ENCODE measurements at places on chromosomes 2 and 18.

DNA sequence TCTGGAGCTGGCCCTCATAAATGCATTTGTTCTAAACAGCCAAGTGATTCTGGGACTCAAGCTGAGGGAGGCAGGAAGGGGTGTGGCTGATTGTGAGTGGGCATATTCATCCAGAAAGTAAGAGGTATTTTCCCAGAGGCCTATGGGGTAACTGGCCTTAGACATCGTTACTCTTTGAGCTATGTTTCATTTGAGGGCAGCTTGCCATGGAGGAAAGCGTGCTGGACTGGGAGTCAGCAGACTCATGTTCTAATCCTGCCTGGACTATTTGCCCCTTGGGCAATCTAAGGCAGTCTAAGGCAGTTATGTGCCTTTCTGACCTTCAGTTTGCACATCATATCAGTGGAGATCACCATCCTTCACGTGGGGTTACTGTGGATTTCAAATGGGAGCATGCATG, 93.5 kb upstream of the SLC14A2 start:
- no peak for DNase-seq

GRCh38 chr2:20222014-20222768, 2.7 kb downstream of the SDC1 start:
- no peak for DNase-seq

DNA sequence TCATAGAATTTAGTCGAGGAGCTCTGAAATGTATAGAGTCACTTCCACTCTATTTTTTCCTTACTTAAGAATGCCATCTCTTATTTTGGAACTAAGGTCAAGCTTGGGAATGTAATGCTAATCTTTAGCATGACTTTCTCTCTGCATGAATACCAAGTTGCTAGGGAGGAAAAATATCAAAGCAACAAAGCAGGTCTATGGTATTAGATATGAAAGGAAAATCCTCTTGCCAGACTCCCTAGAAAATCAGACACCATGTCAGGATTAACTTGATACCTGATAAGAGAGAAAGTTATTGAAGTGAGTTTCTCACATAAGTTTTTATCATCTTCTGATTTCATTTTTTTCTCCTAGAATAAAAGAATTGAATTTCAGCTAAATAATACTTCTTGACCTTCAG, 341.7 kb upstream of the ZNF804A start:
- no peak for DNase-seq

- no peak for DNase-seq
These were observed 51.0 kb downstream of the PDE1A start for GRCh38 chr2:182375862-182376261.

GRCh38 chr2:77228391-77228790, 293.8 kb downstream of the LRRTM4 start:
- DNase-seq: no peak

DNA sequence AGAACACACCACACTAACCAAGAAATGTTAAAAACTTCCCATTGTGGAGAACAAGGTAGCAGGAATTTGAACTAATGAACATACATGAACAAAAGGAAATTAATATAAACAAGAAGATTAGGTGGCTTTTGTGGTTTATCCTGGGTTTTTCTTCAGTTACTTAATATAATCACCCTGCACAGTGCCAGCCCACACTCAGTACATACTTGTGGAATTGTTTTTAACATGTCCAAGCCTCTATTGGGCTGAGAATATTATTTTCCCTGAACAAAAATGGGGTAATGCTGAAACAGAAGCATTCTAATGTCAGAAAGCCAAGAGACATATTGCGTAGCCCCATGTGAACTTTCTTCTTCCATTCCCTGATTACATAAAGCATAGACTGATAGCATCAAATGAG, 202.8 kb downstream of the DNER start:
- DNase-seq: no peak

GRCh38 chr2:10036095-10036884, 7.1 kb upstream of the KLF11 start:
- no peak for DNase-seq

DNA sequence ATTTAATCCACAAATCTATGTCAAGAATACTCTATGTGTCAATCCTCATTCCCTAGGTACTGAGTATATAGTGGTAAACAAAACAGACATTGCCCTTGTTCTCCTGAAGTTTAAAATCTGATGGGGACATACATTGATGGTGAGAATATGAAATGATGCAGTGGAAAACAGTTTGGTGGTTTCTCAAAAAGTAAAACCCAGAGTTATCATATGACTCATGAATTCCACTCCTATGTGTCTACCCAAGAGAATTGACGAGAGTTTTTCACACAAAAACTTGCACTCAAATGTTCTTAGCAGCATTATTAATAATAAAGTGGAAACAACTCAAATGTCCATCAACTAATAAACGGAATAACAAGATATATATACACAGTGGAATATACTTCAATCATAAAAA, 586.7 kb downstream of the CCDC85A start:
- no peak for DNase-seq

GRCh38 chr18:13296867-13297574, 78.5 kb downstream of the LDLRAD4 start:
- DNase-seq: no peak

DNA sequence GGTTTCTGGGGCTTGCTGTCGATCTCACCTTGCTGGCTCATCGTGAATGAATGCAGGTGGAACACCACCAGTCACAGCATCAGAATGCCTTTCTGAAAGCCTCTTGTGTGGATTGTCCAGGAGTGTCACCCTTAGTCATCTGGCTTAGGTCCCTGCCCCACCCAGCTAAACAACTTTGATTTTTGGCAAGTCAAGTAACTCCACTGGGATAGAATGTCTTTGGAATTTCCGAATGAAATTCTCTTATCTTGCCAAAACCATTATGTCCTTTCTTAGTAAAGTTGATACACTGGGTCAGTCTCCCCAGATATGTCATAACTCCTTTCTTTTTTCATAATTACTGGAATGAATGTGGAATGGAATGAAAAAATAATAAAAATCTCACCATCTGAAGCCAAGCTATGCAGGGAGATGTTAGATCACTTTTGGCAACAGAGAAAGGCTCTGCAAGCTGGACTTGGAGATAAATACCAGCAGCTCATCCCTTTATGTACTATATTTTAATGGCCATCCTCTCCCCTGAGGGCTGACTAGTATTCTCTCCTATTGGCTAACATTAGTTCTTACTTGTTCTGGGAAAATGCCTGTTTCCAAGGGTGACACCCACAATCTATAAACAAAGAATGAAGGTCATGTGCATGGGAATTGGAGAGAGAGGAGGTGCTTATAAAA, 35.4 kb downstream of the INSIG2 start:
- no peak for DNase-seq

- DNase-seq: no peak
These were observed 95.0 kb downstream of the MAPRE2 start for GRCh38 chr18:35136248-35136647.

- no peak for DNase-seq
These were observed 184.9 kb downstream of the PDE1A start for GRCh38 chr2:182241936-182242335.

DNA sequence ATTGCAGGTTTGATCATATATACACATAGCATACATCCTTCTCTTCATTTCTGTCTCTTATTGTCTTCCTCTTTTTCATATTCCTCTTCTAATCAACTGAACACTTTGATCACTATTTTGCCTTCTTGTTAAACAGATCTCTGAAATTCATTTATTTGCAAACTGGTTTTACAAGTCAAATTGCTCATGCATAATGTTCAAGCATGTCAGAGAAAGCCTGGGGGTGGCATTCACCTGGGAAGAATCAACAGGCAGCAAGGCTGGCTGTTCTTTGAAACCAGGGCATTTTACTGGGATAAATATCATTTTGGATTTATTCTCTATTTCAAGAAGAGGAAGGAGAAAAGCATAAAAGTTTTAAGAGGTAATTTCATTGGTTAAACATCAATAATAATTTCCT, 66.9 kb upstream of the LRATD1 start:
- no peak for DNase-seq

DNA sequence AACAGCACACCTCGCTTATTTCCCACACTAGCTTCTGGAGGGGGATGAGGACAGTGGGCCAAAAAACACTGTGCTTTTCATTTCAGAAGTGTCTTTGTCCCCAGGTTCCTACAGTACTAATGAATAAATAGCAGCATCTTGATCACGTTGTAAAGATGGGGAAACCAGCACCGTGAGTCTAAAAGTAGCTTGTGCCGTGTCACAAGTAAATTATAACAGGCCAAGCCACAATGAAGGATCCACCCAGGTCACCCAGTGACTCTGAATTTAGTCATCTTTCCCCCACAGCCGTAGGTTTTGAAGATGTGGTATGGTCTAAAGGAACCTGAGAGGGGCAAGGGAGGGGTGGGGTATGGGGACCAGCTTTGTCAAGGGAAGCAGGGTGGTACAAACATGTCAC, 8.8 kb downstream of the FZD7 start:
- no peak for DNase-seq

GRCh38 chr2:36002941-36003340, 352.6 kb upstream of the CRIM1 start:
- DNase-seq: no peak

- DNase-seq: no peak
These were observed 13.9 kb downstream of the ARPC2 start for GRCh38 chr2:218230882-218231281.

- DNase-seq: no peak
These were observed 1.4 kb downstream of the ACTR1B start for GRCh38 chr2:97662386-97662894.

DNA sequence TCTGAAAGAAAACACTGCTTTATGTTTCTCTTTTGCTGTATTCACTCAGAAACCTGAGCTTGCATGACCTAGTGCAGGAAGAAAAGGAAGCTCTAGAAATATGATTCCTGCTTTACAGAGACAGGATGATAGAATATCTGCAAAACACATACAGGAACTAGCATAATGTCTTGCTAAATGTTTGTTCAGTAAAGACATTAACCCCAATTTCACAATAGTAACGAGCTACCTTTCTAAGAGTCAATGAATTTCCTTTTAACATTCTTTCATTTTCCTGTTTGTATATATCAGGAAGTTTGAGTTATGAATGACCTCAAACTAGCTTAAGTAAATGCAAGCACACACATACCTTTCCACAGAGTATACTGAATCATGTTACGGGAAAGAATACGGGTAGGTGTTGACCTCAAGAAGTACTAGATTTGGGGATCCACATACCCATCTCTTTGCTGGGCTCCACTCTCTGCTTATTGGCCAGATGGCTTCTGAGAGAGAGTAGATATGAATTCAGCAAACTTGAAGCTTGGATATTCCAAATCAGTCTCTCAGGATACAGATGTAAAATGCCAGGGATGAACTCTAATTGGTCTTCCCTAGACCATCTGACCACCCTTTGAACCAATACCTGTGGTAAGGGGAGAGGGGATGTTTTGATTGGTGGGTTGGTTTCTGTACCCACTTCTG, 18.2 kb upstream of the ACSL3 start:
- DNase-seq: no peak

GRCh38 chr18:50665519-50665918, 105.6 kb downstream of the MAPK4 start:
- no peak for DNase-seq

- DNase-seq: no peak
These were observed 32.5 kb downstream of the INPP5D start for GRCh38 chr2:233092432-233093165.

GRCh38 chr2:85428343-85428881, 9.9 kb downstream of the SH2D6 start:
- no peak for DNase-seq

DNA sequence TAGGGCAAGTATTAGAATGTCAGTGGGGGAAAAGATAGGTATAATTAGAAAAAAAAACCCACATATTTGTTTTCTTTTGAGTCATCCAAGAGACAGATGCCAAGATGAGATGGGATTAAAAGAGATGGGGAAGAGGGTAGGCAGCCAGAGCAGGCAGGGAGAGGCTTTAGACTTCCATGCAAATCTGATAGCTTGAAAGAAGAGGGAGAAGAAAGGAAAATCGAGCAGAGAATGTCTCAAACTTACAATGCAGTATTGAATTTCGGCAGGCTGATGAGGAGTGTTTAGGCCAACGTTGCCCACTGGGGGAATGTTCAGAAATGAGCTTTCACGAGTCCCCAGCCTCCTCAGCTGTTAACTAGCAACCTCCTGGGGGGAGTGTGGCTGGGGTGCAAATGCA, 91.3 kb downstream of the SPATS2L start:
- no peak for DNase-seq

- peak; percentile 15 for DNase-seq
These were observed 158.8 kb upstream of the SLC39A10 start for GRCh38 chr2:195498176-195498575.

GRCh38 chr18:7764405-7764804, 197.3 kb downstream of the PTPRM start:
- DNase-seq: no peak

DNA sequence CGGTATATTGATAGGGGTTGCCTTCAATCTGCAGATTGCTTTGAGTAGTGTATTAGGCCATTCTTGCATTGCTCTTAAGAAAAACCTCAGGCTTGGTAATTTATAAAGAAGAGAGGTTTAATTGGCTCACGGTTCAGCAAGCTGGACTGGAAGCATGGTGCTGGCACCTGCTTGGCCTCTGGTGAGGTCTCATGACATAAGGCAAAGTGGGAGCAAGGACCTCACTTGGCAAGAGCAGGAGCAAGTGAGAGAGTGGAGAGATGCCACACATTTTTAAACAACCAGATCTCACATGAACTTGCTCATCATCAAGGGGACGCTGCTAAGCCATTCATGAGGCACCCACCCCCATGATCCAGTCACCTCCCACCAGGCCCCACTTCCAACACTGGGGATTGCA, 4.9 kb downstream of the MAP3K2 start:
- DNase-seq: no peak

DNA sequence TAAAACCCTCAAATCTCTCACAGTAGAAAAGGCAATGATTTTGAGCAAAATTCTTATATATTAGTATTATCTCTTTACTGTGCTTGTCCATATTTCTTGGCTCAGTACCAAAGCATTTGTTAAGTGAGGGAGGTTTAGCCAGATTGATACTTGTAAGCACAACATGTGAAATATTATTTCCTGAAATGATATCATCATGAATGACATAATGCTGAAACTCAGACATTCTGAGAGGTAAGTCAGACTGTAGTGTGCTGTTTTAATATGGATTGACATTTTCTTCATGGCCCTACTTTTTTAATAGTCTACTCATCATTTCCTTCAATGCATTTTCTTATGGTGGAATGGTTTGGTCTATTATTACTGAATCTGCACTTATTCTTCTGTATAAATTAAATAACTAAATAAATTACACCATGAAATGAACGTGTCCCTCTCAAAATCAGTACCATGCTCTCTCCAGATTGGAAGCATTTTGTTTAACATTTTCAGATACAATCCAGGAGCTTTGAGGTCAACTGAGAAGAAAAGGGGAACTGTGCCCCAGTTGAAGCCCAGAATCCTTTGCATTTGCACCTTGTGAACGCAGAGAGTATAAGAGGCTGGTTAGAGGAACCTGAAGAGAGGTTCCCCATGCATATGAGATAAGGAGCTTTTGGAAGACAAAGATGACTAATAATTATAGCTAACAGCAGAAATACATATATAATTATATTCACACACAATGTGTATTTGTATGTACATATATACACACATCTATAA, 50.1 kb upstream of the CRACDL start:
- no peak for DNase-seq

GRCh38 chr18:29259838-29260237, 1082.9 kb upstream of the CDH2 start:
- DNase-seq: no peak

- no peak for DNase-seq
These were observed 413.6 kb upstream of the MEIS1 start for GRCh38 chr2:66021296-66021695.
